ENCODE measurements at places on chromosomes 6 and 20.

- H3K27me3 ChIP-seq: no peaks in the 10 kb centered on the region
- peaks cover 47% of the 10 kb centered on the region for H3K36me3 ChIP-seq
- no peak for DNase-seq
These were observed 47.2 kb downstream of the SLC9A8 start for GRCh38 chr20:49859807-49860206.

- H3K27me3 ChIP-seq: no peaks in the 10 kb centered on the region
- H3K4me3 ChIP-seq: no peak overlapping the region
- no peaks in the 10 kb centered on the region for H3K36me3 ChIP-seq
These were observed 329.5 kb upstream of the KHDRBS2 start for GRCh38 chr6:62615366-62616015.

DNA sequence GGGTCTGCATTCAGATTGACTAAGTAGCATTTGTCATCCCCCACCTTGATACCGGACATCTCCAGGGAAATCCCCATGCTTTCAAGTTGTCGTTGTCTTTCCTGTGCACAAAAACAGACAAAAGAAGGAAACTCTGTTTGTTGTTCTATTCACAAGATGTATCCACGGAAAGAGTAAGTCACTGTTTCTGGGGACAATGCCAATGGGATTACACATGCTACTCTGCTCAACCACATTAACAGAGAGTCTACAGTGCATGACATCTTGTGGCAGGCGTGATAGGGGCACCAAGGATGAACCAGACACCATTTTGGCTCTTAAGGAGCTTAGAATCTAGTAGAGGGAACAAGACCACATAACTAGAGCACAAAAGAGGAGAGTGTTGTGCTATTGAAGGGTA lies 124.4 kb upstream of the NUP153 start:
- H3K4me1 ChIP-seq: no peaks in the 10 kb centered on the region
- no peaks in the 10 kb centered on the region for H3K27me3 ChIP-seq
- H3K27ac ChIP-seq: no peak overlapping the region
- DNase-seq: no peak
- no peaks in the 10 kb centered on the region for H3K36me3 ChIP-seq

- no peak overlapping the region for H3K27ac ChIP-seq
- H3K4me3 ChIP-seq: no peak overlapping the region
- no peaks in the 10 kb centered on the region for H3K27me3 ChIP-seq
- no peaks in the 10 kb centered on the region for H3K36me3 ChIP-seq
- no peak for DNase-seq
These were observed 36.8 kb downstream of the C6orf15 start for GRCh38 chr6:31075528-31075927.

- no peaks in the 10 kb centered on the region for H3K4me1 ChIP-seq
- no peaks in the 10 kb centered on the region for H3K36me3 ChIP-seq
- H3K4me3 ChIP-seq: no peak overlapping the region
- no peak for DNase-seq
- no peak overlapping the region for H3K27ac ChIP-seq
These were observed 200.4 kb upstream of the SSTR4 start for GRCh38 chr20:22834651-22835256.

- H3K27ac ChIP-seq: no peak overlapping the region
- no peaks in the 10 kb centered on the region for H3K27me3 ChIP-seq
- DNase-seq: no peak
- H3K4me1 ChIP-seq: no peaks in the 10 kb centered on the region
- no peaks in the 10 kb centered on the region for H3K36me3 ChIP-seq
These were observed 209.2 kb upstream of the ASCC3 start for GRCh38 chr6:101090281-101090680.

- no peak for DNase-seq
- no peaks in the 10 kb centered on the region for H3K36me3 ChIP-seq
- H3K4me1 ChIP-seq: peaks cover 59% of the 10 kb centered on the region
- peak overlapping the region; percentile 81 for H3K27ac ChIP-seq
- peak overlapping the region; percentile 97 for H3K4me3 ChIP-seq
- no peaks in the 10 kb centered on the region for H3K27me3 ChIP-seq
These were observed 672 bp upstream of the UBE2V1 start for GRCh38 chr20:50113420-50114224.

- no peak overlapping the region for H3K4me3 ChIP-seq
- no peaks in the 10 kb centered on the region for H3K36me3 ChIP-seq
- no peaks in the 10 kb centered on the region for H3K4me1 ChIP-seq
- no peak for DNase-seq
- no peaks in the 10 kb centered on the region for H3K27me3 ChIP-seq
These were observed 101.7 kb downstream of the F13A1 start for GRCh38 chr6:6218759-6219085.

DNA sequence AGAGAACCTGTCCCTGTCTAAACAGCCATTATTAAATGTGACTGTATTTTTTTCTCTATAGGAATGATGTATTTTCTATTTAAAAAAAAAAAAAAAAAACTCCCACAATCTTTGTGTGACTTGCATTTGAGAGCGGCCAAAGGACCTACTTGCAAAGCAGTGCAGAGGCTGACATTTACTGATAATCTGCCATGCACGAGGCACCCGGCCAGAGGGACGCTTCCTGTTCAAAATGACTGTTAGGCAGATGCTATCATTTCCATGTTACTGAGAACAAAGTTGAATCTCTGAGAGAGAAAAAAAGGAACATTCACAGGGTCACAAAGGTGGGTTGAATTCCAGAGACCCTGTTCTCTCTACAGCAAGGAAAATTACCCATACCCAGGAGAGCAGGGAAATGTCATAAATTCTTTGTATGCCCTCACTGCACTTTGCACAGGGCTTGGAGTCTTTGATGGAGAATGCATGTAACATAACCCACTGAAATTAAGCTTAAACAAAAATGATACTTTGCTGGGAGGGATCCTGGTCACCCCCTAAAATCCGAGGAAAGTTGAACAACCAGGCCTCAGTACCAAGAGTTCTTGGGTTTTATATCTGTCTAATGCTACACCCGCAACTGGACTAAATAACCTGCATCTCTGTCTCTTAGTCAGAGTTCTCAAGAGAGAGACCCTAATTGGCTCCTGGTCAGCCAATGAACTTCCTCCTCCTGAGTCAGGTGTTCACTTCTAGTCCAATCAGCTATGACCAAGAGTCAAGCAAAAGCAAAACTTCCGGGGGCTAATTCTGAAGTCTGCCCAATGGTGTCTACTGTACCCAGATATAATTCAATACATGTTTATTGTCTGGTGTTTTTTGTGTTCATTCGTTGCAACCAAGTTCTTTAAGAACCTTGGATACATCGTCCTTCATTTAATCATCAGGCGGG lies 61.2 kb downstream of the GCLC start:
- H3K4me1 ChIP-seq: peaks cover 47% of the 10 kb centered on the region
- H3K27ac ChIP-seq: no peak overlapping the region
- H3K4me3 ChIP-seq: no peak overlapping the region

DNA sequence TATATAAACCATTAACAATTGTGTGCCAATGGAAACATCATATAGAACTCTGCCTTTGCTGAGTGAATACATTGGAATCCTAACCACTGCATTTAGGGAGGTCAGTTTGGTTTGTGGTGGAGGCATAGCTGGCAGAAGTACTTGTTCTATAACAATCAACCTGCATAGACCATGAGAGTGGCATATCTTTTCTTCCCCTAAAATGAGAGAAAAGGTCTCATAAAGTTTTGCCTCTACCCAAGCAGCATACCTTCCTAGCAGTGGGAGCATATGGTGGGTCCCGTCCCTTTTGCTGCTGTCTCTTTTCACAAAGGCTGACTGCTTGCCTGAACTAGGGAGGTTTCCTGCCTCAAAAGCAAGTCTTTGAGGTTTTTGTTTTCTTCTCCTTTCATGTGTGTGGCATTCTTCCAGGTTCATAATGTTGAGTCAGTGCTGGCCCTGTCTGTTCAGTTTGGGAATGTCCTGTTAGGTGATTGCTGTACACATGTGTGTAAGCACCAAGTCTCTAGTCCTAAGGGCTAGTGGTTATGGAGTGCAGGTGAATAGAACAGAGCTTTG lies 61.2 kb upstream of the SUPT3H start:
- H3K27me3 ChIP-seq: no peaks in the 10 kb centered on the region
- no peaks in the 10 kb centered on the region for H3K36me3 ChIP-seq
- no peak for DNase-seq
- no peaks in the 10 kb centered on the region for H3K4me1 ChIP-seq

DNA sequence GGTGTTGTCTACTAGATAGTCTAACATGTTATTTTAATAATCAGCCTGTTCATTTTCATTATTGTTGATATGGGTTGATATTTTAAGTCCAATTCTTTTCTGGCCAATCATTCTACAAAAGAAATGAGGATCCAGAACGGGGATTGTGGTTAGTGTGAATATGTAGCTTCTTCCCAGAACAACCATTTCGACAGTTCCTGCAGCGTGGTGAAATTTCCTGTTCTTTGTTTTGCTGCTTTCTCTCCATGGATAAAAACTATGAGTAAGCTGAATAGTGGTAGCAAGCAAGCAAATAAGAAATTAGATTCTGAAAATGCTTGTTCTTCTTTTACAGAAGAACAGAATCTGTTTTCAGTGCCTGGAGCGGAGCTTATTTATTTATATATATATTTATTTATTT lies 65.5 kb upstream of the F13A1 start:
- no peak for DNase-seq
- no peak overlapping the region for H3K4me3 ChIP-seq
- no peak overlapping the region for H3K27ac ChIP-seq
- peaks cover 13% of the 10 kb centered on the region for H3K4me1 ChIP-seq

- H3K4me1 ChIP-seq: no peaks in the 10 kb centered on the region
- H3K36me3 ChIP-seq: no peaks in the 10 kb centered on the region
- no peak overlapping the region for H3K4me3 ChIP-seq
- no peak overlapping the region for H3K27ac ChIP-seq
These were observed 261.4 kb upstream of the CDH4 start for GRCh38 chr20:60990643-60991042.

DNA sequence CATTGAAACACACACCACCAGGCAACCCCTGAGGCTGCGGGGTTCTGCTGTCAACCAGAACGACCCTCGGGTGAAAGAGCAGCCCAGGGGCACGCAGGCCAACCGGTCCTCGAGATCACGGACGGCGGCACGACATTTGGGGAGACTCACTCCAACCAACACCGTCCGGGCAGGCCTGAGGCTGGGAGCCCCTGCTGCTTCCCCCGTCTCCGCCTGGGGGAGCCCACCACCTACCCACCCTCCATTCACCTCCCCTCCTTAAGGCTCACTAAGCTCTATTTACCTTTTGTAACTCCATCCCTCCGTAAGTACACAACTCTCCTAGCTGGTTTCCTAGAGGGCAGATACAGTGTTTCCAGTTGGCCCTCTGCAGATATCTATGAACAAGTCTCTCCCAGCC lies 971.3 kb upstream of the DEFB115 start:
- no peaks in the 10 kb centered on the region for H3K4me1 ChIP-seq
- no peak overlapping the region for H3K4me3 ChIP-seq
- no peak overlapping the region for H3K27ac ChIP-seq
- H3K36me3 ChIP-seq: no peaks in the 10 kb centered on the region

DNA sequence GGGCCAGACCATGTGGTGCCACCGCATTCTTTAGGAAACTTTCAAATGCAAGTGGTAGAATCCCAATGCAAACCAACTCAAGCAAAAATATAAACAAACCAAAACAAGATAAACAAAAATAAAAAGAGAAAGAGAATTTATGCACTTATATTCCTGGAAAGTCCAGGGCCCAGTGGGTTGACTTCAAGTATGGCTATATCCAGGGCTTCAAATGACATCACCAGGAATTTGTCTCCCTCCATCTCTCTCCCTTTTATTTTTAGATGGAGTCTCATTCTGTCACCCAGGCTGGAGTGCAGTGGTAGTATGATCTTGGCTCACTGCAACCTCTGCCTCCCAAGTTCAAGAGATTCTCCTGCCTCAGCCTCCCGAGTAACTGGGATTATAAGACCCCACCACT lies 56.1 kb upstream of the PNRC1 start:
- no peaks in the 10 kb centered on the region for H3K4me1 ChIP-seq
- H3K36me3 ChIP-seq: no peaks in the 10 kb centered on the region
- no peak for DNase-seq
- no peak overlapping the region for H3K4me3 ChIP-seq
- H3K27ac ChIP-seq: no peak overlapping the region

GRCh38 chr6:161035981-161036263 lies 44.4 kb downstream of the MAP3K4 start:
- peaks cover 41% of the 10 kb centered on the region for H3K36me3 ChIP-seq
- H3K27me3 ChIP-seq: no peaks in the 10 kb centered on the region
- H3K4me1 ChIP-seq: peaks cover 9% of the 10 kb centered on the region
- no peak overlapping the region for H3K4me3 ChIP-seq
- no peak overlapping the region for H3K27ac ChIP-seq

- H3K4me1 ChIP-seq: peaks cover 30% of the 10 kb centered on the region
- H3K27ac ChIP-seq: peak overlapping the region; percentile 69
- H3K36me3 ChIP-seq: peaks cover 25% of the 10 kb centered on the region
- DNase-seq: peak; percentile 52
- no peak overlapping the region for H3K4me3 ChIP-seq
These were observed 43.1 kb upstream of the NEDD9 start for GRCh38 chr6:11275598-11275997.

GRCh38 chr20:8616792-8617191 lies 452.1 kb upstream of the PLCB4 start:
- no peak overlapping the region for H3K4me3 ChIP-seq
- no peak for DNase-seq

- H3K4me1 ChIP-seq: no peaks in the 10 kb centered on the region
- H3K27me3 ChIP-seq: no peaks in the 10 kb centered on the region
- H3K36me3 ChIP-seq: no peaks in the 10 kb centered on the region
These were observed 345.0 kb downstream of the CD83 start for GRCh38 chr6:14462566-14462965.

- H3K4me3 ChIP-seq: no peak overlapping the region
- no peaks in the 10 kb centered on the region for H3K36me3 ChIP-seq
- no peaks in the 10 kb centered on the region for H3K27me3 ChIP-seq
- no peak for DNase-seq
- peaks cover 5% of the 10 kb centered on the region for H3K4me1 ChIP-seq
- no peak overlapping the region for H3K27ac ChIP-seq
These were observed 11.8 kb downstream of the FYN start for GRCh38 chr6:111861431-111861885.

- H3K4me1 ChIP-seq: no peaks in the 10 kb centered on the region
- H3K27ac ChIP-seq: no peak overlapping the region
- no peak for DNase-seq
- no peaks in the 10 kb centered on the region for H3K36me3 ChIP-seq
These were observed 116.2 kb downstream of the RWDD2A start for GRCh38 chr6:83309344-83309743.

Data from B cell (primary cell).